ENCODE measurements at places on chromosomes 1 and 21.

DNA sequence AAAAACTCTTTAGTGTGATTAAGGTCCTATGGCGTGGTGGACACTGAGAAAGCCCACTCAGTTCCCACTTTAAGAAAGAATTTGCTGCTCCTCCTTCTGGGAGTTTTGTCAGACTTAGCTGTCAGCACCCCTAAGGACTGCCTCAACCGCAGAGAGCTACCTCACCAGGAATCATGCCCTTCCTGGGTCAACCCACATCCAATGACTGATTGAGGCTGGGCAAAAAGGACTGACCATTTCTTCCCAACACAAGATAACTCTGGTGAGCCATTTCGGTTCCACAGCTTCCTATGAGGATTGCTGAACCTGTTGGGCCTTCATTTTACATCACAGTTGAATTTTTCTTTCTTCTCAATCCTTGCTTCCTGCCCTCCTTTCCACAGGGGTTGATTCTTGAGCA, 197.9 kb downstream of the NCAM2 start:
- no peak overlapping the region for H3K4me3 ChIP-seq
- no peaks in the 10 kb centered on the region for H3K4me1 ChIP-seq
- no peaks in the 10 kb centered on the region for H3K27me3 ChIP-seq
- no peaks in the 10 kb centered on the region for H3K36me3 ChIP-seq

GRCh38 chr1:161420763-161421455, 53.2 kb upstream of the CFAP126 start:
- DNase-seq = no peak
- H3K4me1 ChIP-seq = peaks cover 5% of the 10 kb centered on the region
- H3K27me3 ChIP-seq = no peaks in the 10 kb centered on the region
- no peak overlapping the region for H3K27ac ChIP-seq
- peak overlapping the region; percentile 36 for H3K4me3 ChIP-seq

DNA sequence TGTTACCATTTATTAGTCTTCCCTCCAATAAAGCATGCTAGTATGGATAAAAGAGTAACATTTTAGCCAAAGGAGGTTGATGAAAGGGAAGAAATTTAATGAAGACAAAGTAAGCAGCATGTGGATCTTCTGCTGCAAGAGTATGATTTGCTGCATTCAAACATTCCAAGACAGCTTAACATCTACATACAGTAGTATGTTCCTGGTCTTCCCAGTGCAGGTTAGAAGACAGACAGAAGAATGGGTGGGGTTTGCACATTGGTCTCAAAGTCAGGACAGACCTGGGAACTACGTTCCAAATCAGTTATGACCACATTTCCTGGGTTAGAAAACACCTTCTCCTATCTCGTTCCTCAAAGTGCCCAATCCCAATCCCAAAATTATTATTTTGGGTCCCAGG, 43.3 kb downstream of the PUM1 start:
- no peak for DNase-seq
- peaks cover 7% of the 10 kb centered on the region for H3K36me3 ChIP-seq
- peak overlapping the region; percentile 12 for H3K4me3 ChIP-seq
- H3K27me3 ChIP-seq = no peaks in the 10 kb centered on the region

DNA sequence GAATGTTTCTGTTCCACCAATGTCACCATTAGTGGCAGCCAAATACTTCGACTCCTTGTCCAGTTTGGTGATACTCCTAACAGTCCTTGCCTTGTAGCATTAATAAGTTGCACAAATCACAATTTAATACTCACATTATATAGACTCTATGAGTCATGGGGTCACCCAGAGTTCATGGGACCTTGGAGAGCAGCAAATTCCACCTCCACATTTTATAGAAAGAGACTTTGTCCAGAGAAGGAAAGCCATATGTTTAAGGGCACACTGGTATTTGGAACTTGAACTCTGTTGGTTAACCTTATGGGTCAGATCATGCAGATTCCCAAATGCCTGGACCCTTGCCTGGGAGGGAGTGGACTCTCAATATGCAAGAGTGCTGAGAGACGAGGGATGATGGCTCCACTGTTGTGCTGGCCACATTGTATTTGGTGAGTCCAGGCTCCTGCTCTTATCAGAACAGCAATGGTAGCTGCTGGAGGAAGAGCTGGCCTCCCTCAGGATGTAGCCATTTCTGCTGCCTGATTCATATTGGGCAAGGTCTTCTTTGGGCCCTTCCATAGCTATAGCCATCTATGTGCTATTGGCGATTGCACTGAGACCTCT, 30.6 kb downstream of the DNAJC6 start:
- H3K4me1 ChIP-seq = no peaks in the 10 kb centered on the region
- no peak overlapping the region for H3K4me3 ChIP-seq
- no peak for DNase-seq
- no peaks in the 10 kb centered on the region for H3K27me3 ChIP-seq
- no peak overlapping the region for H3K27ac ChIP-seq
- no peaks in the 10 kb centered on the region for H3K36me3 ChIP-seq

DNA sequence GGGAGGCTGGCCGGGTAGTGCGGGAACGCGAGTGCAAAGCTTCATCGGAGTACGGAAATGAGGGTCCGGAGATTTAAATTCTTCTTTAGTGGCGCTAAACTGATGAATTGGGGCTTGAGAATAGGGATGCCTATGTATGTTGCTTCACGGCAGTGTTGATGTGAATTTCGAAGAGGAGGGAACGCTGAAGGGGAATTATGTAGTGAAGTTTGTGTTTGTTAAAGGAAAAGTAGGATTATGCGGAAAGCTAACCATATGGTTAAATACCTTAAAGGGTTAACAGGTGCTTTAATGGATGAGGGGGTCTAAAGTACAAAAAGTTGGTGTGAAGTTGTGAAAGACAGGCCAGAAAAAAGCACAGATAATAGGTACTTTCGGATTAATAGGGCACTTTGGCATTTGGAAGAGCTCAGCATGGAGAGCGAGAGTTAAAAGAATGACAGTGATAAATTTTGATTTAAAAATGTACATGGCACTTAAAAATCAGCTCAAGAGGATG, 1.4 kb downstream of the HS2ST1 start:
- peaks cover 32% of the 10 kb centered on the region for H3K4me1 ChIP-seq
- DNase-seq = no peak
- H3K4me3 ChIP-seq = no peak overlapping the region
- no peak overlapping the region for H3K27ac ChIP-seq
- no peaks in the 10 kb centered on the region for H3K27me3 ChIP-seq

DNA sequence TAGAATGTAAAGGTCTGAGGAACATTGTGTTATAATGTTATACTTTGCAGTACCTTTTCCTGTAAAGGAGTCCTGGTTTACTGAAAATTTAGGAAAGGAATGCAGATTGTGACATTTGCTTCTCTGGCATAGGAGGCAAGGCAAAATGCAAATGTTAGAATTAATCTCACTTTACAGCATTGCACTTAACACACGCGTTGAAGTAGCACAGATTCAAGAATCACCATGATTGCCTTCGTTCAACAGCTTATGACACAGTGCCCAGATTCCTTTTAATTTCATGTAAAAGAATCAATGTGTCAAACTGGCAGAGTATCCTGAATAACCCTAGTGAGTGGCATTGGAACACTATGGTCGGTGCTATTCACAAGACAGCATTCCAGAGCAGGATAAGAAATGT, 47.4 kb downstream of the RGS7 start:
- no peaks in the 10 kb centered on the region for H3K4me1 ChIP-seq
- no peak overlapping the region for H3K4me3 ChIP-seq
- no peaks in the 10 kb centered on the region for H3K36me3 ChIP-seq

GRCh38 chr21:34630536-34631143, 15.7 kb upstream of the RCAN1 start:
- DNase-seq = peak; percentile 67
- no peak overlapping the region for H3K4me3 ChIP-seq
- H3K27me3 ChIP-seq = peaks cover 13% of the 10 kb centered on the region
- no peak overlapping the region for H3K27ac ChIP-seq
- H3K4me1 ChIP-seq = peaks cover 1% of the 10 kb centered on the region
- H3K36me3 ChIP-seq = no peaks in the 10 kb centered on the region

DNA sequence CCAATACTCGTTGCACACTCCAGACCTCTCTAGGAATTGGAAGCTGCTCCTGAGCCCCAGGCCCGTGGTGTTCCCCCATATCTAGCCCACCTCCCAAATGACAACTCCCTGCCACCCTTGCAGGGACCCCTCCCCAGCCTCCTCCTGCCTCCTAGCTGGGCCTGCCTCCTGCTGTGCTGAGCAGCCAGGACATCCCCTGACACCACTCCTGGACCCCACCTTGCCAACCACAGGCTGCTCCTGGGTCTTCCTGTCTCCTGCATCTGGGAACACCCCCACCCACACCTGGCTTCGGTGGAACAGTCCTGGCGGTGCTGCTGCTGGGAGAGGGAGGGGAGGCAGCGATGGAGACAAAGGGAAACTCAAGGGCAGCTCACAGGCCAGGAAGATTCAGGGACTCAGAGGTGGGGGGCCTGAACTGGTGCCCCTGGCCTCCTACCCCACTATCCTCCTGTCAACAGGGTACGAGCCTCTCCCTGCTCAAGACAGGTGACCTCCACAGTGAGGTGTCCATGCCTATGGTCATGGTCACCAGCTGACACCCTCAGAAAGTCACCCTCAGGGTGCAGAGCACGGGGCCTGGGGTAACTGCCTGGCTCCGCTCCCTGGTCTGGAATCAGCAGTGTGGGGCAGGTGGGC, 81.2 kb downstream of the RIPK4 start:
- no peak overlapping the region for H3K27ac ChIP-seq

GRCh38 chr1:184387069-184387475, 243 bp downstream of the C1orf21 start:
- peaks cover 2% of the 10 kb centered on the region for H3K36me3 ChIP-seq
- peaks cover 13% of the 10 kb centered on the region for H3K4me1 ChIP-seq
- no peak for DNase-seq
- peaks cover 41% of the 10 kb centered on the region for H3K27me3 ChIP-seq

All from naive thymus-derived CD8-positive, alpha-beta T cell (primary cell).